DMS153 (cell line): ENCODE measurements at places on chromosomes 12 and 14.

DNA sequence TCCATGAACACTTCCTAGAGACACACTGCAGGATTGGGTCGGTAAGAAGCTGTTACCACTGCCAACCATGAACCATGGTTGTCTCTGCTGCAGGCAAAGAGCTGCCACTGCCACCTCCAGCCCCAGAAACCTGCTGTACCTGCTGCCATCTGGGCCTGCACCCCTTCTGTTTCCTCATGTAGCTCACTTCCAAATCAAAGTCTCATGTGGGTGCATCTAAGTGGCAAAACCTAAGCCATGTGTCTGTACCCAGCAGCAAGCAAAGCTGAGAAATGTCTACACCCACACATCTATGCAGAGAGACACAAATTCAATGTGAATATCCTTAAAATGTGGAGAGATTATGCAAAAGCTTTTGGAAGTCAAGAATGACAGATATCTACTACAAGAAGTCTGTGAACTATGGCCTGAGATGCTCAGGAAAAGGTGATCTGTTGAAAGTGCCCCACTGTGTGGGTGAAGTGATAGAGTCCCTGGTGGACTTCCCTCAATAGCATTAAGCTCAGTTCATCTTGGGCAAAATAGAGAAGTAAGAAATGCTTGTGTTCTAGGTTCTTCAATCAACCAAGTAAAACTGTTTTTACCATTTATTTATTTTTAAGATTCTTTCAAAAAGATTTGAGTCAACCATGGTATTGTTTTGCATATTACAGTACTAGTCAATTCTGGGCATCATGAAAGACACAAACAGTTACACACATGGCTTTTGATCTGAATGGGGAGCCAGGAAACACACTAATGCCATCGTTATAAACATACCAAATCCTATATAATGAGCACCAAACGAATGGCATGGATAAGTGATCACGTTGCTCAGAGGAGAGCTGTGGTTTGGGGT, 64.4 kb downstream of the FOS start:
- DNase-seq, result no peak

- no peak for DNase-seq
These were observed 38.9 kb downstream of the C14orf132 start for GRCh38 chr14:96077983-96078624.

- no peak for DNase-seq
These were observed 44.2 kb downstream of the GPR137C start for GRCh38 chr14:52596861-52597260.

DNA sequence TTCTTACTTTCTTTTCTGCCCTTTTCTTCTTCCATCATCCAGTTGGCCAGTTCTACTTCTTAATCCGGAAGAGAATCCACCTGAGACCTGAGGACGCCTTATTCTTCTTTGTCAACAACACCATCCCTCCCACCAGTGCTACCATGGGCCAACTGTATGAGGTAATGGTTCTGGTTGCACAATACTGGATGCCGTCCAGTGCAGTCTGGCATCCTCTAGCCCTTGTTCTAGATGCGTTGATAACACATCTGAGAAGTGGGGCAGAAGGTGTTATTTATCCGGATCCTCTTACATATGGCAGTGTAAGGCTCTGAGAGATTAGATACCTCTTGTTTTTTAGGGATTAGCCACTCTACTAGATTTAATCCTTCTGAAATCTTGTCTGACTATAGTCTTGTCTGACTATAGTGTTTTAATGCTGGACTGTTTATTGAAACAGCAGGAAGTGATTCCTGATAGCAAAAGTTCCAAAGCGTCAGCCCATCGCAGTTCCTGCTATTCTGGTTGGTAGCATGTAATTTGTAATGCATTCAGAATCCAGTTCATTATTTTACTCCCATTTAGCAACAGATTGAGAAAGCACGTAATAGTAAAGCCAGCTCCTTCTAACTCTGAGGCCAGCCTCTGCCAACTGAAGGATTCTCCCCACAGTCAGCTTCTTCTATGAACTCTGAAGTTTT, 7.9 kb downstream of the GABARAPL1 start:
- DNase-seq, result no peak

GRCh38 chr14:94540031-94540794, 21.0 kb upstream of the SERPINA4 start:
- DNase-seq, result no peak

- no peak for DNase-seq
These were observed 2.5 kb downstream of the SMCO3 start for GRCh38 chr12:14811486-14811885.

GRCh38 chr14:58098507-58098906, 53.5 kb downstream of the ARMH4 start:
- peak; percentile 64 for DNase-seq

GRCh38 chr14:90040411-90040810, 21.4 kb upstream of the KCNK13 start:
- DNase-seq, result no peak

DNA sequence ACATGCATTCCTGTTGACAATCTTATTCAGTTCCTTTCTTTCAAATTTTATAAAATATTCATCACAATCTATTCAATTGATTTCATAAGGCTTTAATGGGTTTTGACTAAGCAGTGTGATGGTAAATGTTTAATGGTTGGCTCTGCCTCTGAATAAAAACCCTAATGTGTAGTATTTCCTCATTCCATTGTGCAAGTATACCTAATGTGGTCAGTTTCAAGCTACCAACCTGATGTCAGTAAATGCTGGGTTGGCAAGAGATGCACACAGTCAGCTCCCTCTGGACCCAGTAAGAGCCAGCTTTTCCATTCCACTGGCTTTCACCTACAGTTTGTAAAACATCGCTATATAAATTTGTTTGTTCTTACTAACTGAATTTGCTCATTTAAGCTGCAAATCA, 53.9 kb downstream of the METTL25 start:
- DNase-seq, result no peak

DNA sequence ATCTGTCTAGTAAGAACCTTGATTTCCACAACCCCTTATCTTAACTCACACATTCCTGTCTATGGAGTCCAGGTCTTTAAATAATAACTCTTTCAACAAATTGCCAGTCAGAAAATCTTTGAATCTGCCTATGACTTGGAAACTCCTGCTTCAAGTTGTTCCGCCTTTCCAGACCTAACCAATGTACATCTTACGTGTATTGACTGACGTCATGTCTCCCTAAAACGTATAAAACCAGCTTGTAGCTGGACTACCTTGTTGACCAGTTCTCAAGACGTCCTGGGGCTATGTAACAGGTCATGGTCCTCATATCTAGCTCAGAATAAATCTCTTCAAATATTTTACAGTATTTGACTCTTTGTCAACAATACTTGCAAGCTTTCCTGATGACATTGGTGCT, 337.0 kb downstream of the TMEM132D start:
- no peak for DNase-seq

DNA sequence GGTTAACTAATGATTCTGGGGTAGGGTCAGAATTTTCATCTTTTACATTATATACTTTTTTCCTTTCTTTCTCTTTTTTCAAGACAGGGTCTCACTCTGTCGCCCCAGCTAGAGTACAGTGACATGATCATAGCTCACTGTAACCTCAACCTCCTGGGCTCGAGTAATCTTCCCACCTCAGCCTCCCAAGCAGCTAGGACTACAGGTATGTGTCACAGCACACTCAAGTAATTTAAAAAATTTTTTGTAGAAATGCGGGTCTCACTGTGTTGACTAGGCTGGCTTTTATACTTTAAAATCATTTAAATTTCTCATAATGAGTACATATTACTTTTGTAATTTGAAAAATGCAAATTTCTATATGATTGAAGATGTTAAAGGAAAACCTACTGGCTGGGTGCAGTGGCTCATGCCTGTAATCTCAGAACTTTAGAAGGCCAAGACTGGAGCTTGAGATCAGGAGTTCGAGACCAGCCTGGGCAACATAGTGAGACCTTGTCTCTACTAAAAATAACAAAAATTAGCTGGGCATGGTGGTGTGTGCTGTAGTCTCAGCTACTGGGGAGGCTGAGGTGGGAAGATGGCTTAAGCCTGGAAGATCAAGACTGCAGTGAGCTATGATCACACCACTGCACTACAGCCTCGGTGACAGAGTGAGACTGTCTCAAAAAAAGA, 25.7 kb downstream of the R3HDM2 start:
- no peak for DNase-seq

GRCh38 chr14:35594616-35595015, 60.7 kb downstream of the INSM2 start:
- no peak for DNase-seq

DNA sequence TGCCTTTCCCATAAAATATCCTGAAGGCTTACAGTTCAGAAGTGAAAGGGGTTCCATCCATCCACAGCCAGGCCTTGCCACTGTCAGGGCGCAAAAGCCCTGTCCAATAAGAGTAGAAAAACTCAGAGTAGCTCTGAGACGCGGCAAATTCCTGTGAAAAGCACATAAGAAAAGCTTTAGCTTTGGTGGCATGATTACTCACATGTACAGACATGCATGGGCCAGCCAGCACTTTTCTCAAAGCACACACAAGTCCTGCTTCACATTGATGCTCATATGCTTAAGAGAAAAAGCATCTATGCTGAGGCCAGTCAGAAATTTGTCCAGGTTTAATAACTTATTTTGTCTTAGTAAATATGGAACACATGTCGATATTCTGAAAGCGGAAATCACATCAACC, 25.5 kb downstream of the CLEC1A start:
- DNase-seq, result no peak

DNA sequence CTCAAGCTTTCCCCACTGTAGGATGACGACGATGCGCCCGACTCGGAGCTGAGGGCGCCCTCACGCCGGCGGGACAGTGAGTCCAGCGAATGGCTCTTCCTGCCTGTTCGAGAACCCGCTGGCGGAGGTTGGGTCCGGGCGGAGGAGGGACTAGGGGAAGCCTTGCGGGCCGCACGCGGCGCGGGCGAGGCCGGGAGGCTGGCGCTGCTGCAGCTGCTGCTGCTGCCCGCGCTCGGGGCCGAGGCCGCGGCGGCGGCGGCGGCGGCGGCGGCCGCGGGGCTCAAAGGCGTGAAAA, 1.9 kb downstream of the CCDC177 start:
- no peak for DNase-seq

DNA sequence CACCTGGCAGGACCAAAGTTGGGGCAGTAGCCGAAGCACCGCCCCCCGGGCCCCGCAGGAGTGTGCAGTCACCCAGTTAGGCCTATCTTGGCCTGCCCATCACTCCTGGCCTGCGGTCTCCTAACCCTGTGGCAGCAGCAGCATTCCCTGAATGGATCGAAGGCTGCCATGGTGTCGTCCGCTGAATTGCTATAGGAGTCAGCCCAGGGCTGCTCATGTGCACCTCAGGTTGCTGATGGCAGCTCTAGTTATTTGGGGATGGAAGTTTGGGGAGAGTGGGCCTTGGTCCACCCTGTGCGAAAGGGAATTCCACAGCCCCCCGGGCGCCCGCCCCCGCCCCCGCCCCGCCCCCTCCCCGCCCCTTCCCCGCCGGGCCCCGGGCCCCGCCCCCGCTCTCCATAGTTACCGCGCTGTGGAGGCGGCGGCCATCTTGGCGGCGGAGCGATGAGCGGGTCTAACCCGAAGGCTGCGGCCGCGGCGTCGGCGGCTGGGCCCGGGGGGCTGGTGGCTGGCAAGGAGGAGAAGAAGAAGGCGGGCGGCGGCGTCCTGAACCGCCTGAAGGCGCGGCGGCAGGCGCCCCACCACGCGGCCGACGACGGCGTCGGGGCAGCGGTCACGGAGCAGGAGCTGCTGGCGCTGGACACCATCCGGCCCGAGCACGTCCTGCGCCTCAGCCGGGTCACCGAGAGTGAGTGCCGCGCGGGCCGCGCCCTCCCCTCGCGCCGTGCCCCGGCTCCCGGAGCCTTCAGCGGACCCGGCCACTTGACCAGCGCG, at the start of gene UNC119B:
UNC119B (plus strand) TSS at position 428 of the 774 bp plus-strand sequence; CDS start at position 445, 17 bp downstream.
- no peak for DNase-seq

DNA sequence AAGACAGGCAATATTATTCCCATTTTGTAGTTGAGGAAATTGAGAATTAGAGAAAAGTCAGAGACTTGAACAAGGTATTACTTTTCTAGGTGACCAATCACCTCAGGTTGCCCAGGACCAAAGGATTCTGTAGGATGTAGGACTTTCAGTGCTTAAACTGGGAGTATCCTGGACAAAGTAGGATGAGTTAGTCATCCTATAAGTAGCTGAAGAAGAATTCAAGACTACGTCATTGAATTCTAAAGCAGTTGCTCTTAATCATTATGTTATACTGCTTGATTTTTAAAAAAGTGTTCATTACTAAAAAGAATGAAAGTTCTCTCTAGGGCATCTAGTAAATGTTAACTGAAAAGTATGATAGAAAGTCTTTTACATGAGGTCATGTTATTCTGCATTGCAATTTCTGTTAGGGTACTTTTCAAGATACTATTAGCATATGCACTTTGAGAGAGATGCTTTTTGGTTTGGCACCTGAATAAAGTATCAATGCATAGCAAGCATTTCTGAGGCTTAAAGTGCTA, 101.7 kb downstream of the RTN1 start:
- DNase-seq, result no peak

GRCh38 chr12:68173792-68174191, 14.3 kb upstream of the IFNG start:
- no peak for DNase-seq

DNA sequence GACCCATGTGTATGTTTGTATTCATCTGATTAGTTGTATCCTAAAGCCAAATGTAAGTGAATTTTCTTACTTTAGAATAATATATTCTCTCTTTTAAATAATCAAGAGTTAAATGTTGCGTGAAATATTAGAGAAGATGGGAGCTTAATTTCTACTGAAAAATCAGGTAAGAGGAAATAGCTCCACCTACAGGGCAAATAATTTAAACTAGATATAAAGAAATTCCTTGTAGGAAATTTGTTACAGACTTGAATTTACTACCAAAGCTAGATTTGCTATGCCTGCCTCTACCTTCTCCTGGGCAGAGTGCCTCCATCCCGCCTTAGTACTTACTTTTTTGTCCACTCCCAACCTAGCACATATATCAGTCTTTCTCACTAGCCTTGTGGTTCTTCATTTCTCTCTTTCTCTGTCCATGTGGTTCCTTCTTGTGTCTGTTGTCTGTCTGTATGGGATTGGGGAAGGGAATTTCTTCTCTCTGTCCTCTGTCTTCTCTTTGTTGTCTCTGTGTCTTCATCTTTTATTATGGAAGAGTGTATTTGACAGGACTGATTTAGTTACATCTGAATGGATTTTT, 44.7 kb downstream of the PALS1 start:
- DNase-seq, result no peak

DNA sequence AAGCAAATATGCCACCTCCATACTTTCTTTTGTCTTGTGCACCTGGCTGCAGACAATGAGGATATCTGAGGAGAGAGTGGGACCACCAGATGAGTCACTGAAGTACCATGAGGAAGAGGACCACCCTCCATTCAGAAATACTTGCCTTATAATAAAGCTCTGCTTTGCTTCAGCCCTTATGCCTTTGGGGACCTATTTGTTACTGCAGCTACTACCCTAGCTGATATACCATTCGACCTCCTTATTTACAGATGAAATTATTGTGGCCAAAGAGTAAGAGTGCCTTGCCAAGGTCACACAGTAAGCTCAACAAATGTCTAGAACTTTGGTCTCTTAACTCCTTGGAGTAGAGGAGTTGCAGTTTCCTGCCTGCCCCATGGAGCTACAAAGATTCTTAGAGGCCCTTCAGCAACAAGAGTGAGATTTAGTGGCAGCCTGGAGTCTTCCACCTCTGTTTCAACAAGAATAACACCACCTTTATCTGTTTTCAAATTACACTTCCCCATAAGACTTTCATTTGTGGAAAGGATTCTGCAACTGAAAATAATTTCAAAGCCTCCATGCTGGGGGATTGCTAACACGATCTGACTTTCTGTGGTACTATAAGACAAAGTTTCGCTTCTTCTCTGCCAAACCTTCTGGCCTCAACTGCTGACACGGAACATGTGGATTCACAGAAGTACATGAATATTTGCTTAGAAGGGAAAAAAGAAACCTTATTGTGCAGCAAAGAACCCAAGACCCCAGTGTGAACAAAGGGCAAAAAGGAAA, 3.6 kb downstream of the CMKLR1 start:
- DNase-seq, result no peak
